ENCODE measurements at places on chromosomes 7 and 10. TPM values are rescaled to one million over a fixed set of nuclear protein-coding genes. Genes with fewer than 3 reads are reported as not detected.

Gene TRIM50
- total RNA-seq, result not detected

Gene OR13A1
- total RNA-seq, result not detected

Gene PTPN20
- 16.2 TPM for total RNA-seq

Gene GRID2IP
- 0.28 TPM for total RNA-seq

Gene JCAD
- total RNA-seq, result 34.1 TPM

Gene POLR3A
- total RNA-seq, result 8.2 TPM

DNA sequence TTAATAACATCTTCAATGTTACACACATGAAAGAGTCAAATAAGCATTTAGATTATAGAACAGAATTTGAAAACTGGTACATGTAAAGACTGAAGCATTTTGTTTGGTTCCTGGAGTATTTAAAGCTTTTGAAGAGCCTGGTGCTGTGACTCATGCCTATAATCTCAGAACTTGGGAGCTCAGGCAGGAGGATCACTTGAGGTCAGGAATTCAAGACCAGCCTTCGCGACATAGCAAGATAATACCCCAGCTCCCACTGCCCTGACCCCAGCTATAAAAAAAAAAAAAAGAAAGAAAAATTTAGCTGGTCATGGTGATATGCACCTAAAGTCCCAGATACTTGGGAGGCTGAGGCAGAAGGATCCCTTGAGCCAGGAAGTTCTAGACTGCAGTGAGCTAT lies 87.8 kb downstream of the HDAC9 start:
- no peak for DNase-seq
- no peaks in the 10 kb centered on the region for H3K36me3 ChIP-seq
- H3K27ac ChIP-seq, result no peak overlapping the region
- H3K27me3 ChIP-seq, result no peaks in the 10 kb centered on the region

DNA sequence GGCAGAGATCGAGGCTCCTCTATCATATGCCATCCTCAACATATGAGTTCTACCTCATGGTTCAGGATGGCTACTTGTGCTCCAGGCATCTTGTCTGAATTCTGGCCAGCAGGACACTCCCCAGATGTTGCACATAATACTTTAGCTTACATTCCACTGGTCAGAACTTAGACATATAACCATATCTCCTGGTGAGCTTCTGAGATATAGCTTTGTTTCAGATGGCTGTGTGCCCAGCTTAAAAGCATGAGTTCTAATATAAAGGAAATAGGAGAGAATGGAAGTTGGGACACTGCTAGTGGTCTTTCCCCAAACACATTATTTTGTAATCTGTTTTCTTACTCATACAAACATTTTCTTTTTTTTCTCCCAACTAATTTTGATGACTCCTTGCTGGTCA lies 50.8 kb upstream of the IFRD1 start:
- H3K36me3 ChIP-seq, result no peaks in the 10 kb centered on the region
- no peak overlapping the region for H3K4me3 ChIP-seq
- no peak overlapping the region for H3K27ac ChIP-seq
- no peak for DNase-seq

GRCh38 chr10:95560278-95561176 lies 644 bp downstream of the SORBS1 start:
- DNase-seq, result peak; percentile 63
- peak overlapping the region; percentile 71 for H3K4me3 ChIP-seq
- peaks cover 53% of the 10 kb centered on the region for H3K4me1 ChIP-seq
- H3K36me3 ChIP-seq, result peaks cover 5% of the 10 kb centered on the region
- H3K27ac ChIP-seq, result peak overlapping the region; percentile 91
- H3K27me3 ChIP-seq, result no peaks in the 10 kb centered on the region

- peak overlapping the region; percentile 29 for H3K27ac ChIP-seq
- H3K4me1 ChIP-seq, result peaks cover 37% of the 10 kb centered on the region
- H3K4me3 ChIP-seq, result no peak overlapping the region
- no peaks in the 10 kb centered on the region for H3K27me3 ChIP-seq
- DNase-seq, result no peak
Measured at GRCh38 chr7:28688174-28688573, 270.0 kb downstream of the TRIL start.

- H3K4me1 ChIP-seq, result peaks cover 10% of the 10 kb centered on the region
- no peaks in the 10 kb centered on the region for H3K36me3 ChIP-seq
- no peak overlapping the region for H3K4me3 ChIP-seq
- DNase-seq, result no peak
- H3K27ac ChIP-seq, result no peak overlapping the region
- peaks cover 8% of the 10 kb centered on the region for H3K27me3 ChIP-seq
Measured at GRCh38 chr7:115478426-115478825, 552.1 kb downstream of the TFEC start.

DNA sequence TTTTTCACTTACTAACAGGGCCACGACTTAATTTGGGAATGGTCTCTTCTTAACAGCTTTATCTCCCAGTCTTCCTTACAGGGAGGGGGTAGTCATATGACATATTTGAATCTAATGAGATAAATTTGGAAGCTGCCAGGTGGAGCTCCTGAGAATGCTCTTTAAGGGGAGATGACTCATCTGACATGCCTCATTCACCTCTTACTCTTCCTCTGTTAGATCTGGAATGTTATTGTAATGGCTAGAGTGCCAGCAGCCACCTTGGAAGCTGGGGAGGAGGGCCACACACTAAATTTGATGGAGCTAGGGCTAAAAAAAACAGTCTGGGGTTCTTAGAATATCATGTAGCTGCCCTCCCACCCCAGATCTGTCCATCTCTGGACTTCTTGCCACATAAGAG lies 22.7 kb downstream of the HECW1 start:
- no peaks in the 10 kb centered on the region for H3K36me3 ChIP-seq
- no peak for DNase-seq
- H3K4me1 ChIP-seq, result no peaks in the 10 kb centered on the region
- no peak overlapping the region for H3K4me3 ChIP-seq
- H3K27me3 ChIP-seq, result no peaks in the 10 kb centered on the region
- H3K27ac ChIP-seq, result no peak overlapping the region

DNA sequence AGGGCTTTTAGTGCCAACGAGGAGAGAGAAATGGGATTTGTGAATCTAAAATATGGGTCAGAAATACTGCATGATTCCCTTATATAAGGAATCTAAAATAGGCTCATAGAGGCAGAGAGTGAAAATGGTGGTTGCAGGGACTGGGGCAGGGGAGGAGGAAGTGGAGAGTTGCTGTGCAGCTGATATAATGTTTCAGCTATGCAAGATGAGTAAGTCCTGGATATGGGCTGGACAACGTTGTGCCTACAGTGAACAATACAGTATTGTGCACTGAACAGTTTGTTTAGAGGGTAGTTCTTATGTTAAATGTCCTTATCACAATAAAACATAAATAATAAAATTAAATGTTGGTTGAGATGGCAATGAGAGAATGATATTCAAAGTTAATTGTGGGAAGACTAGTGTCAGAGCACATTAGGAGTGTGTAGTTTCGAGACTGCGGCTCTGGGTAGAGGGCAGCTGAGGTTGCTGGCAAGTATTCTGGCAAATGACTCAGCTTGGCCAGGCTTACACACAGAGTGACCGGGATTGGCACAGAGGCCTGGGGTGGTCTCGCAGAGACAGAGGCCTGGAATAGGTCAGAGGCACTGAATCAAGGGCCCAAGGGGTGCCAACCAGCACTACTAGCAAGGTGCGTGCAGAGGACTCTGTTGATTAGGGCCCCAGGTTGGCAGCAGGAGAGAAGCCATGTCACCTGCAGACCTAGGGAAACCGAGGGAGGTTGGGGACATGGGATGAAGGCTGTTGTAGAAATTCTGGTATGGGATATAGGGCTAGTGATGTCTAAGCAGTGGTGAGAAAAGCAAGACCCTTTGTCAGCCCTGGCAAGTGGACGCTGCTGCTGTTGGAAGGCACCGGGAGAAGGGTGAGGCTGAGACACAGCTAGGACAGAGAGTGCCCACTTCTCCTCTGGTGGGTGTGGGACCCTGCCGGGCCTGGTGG lies 2.8 kb upstream of the DEPP1 start:
- H3K36me3 ChIP-seq, result peaks cover 58% of the 10 kb centered on the region
- no peak for DNase-seq
- no peak overlapping the region for H3K4me3 ChIP-seq
- H3K27ac ChIP-seq, result peak overlapping the region; percentile 96
- H3K27me3 ChIP-seq, result no peaks in the 10 kb centered on the region
- no peaks in the 10 kb centered on the region for H3K4me1 ChIP-seq

DNA sequence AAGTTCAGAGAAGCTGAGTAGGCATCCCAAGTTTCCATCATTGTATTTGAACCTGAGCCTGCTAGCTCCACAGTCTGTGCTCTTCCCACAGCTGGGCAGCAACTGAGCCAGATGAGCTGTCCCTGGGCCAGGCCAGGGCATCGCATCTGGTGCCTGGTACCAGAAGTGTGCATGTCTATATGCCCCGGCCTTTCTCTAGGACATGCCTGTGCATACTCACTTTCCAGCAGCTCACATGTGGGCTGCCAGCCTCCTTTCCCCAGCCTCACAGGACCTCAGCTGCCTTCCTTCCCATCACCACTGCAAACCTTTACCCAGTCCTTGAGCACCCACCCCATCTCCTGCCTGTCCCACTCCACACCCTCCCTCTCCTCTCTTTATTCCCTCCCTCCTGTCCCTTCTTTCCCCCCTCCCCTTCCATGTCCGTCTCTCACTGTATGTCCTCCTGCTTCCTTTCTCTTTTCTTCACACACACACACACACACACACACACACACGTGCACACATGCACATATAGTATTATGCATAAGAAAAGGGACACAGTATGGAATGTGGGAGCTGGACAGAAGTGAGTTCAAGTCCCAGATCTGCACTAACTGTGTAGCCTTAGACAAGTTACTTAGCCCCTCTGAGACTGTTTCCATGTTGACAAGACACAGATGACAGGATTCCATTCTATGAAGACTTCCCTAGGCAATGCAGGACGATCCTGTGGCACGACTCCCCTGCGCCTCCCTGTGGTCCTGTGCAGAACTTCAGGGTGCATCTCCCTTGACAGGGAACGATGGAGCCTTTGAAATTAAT lies 10.9 kb downstream of the CDHR1 start:
- H3K4me1 ChIP-seq, result no peaks in the 10 kb centered on the region
- H3K36me3 ChIP-seq, result no peaks in the 10 kb centered on the region
- no peak overlapping the region for H3K27ac ChIP-seq
- DNase-seq, result no peak
- no peak overlapping the region for H3K4me3 ChIP-seq

DNA sequence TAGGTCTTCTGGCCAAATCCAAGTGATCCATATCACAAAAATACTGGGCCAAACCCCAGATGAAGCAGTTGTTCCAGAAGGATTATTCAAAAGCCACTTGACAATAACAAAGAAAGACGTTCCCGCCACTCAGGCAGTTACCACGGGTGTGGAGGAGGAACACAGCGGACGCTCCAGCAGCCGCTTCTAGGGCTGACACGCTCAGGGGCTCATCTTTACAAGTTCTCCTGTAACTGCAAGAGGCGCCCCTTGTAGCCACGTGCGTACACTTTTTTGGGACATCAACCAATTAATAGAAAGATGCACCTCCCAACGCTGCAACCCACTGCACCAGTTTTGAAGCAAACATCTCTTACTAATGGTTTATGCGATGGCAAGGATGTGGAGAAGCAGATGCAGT lies 159.4 kb downstream of the GRID1 start:
- H3K4me1 ChIP-seq, result no peaks in the 10 kb centered on the region
- no peaks in the 10 kb centered on the region for H3K27me3 ChIP-seq
- no peaks in the 10 kb centered on the region for H3K36me3 ChIP-seq
- DNase-seq, result no peak

DNA sequence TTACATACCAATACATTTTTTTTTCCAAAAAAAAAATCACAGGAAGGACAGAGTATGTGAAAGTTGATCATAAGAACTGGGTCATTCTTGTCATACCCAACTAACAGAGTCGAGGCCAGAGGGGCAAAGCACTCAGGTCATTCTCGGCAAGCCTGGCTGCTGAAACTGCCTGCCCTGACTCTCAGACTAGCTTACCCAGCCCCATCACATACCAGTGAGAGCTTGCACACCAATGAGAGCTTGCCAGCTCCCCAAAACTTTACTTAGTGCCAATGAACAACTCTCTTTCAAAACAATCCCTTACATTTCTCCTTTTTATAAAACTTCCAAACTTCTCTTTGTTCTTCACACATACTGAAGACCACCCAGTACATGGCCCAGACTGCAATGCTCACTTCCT lies 48.9 kb downstream of the VOPP1 start:
- no peak for DNase-seq
- peaks cover 12% of the 10 kb centered on the region for H3K36me3 ChIP-seq
- no peak overlapping the region for H3K27ac ChIP-seq
- H3K27me3 ChIP-seq, result no peaks in the 10 kb centered on the region

GRCh38 chr7:125347269-125347668 lies 417.6 kb upstream of the POT1 start:
- H3K36me3 ChIP-seq, result no peaks in the 10 kb centered on the region
- no peak overlapping the region for H3K4me3 ChIP-seq
- DNase-seq, result no peak
- H3K27ac ChIP-seq, result no peak overlapping the region
- no peaks in the 10 kb centered on the region for H3K4me1 ChIP-seq

- H3K4me1 ChIP-seq, result no peaks in the 10 kb centered on the region
- DNase-seq, result no peak
- H3K36me3 ChIP-seq, result no peaks in the 10 kb centered on the region
- H3K27me3 ChIP-seq, result no peaks in the 10 kb centered on the region
- no peak overlapping the region for H3K27ac ChIP-seq
Measured at GRCh38 chr10:28857164-28857563, 179.8 kb downstream of the BAMBI start.

DNA sequence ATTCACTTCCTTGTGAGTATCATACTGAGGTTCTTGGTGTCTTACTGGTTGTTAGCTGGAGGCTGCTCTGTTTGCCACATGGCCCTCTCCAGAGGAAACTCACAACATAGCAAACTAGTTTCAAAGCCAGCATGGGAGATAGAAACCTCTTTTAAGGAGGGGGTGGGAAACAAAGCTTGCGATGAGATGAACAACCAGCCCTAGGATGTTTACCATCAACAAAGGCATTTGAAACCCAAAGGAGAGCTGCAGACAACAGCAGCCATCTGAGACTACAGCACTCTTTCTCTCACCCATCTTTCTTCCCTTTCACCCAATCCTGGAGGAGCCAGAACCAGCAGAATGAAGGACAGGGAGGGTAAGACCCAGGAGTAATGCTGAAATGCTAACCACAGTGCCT lies 182.1 kb downstream of the NEBL start:
- no peak overlapping the region for H3K27ac ChIP-seq
- no peaks in the 10 kb centered on the region for H3K36me3 ChIP-seq
- H3K27me3 ChIP-seq, result no peaks in the 10 kb centered on the region
- no peaks in the 10 kb centered on the region for H3K4me1 ChIP-seq

GRCh38 chr7:45052011-45052410 lies 36.8 kb downstream of the NACAD start:
- H3K27me3 ChIP-seq, result no peaks in the 10 kb centered on the region
- H3K27ac ChIP-seq, result no peak overlapping the region
- no peak overlapping the region for H3K4me3 ChIP-seq
- no peaks in the 10 kb centered on the region for H3K36me3 ChIP-seq
- DNase-seq, result no peak

DNA sequence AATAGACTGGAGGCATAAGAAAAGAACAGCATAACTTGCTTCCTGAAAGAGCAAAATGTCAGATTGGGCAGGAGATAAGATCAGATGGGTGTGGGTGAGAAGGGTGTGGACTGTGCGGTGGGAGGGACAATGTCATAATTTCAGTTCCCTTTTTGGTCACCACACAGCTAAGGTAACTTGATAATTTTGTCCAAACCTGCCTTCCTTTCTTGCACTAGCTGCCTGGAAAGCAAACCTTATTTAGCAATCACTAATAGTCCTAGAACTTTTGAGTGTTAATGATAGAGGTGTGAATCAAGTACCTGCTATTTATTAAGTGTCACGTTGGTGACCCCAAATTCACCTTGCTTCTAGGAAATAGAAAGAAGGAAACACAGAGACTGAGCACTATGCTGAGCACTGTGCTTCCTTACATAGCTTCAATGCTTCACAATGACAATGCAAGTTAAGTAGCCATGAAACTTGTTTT lies 72.4 kb upstream of the SP4 start:
- H3K36me3 ChIP-seq, result no peaks in the 10 kb centered on the region
- no peaks in the 10 kb centered on the region for H3K4me1 ChIP-seq
- DNase-seq, result no peak
- H3K27me3 ChIP-seq, result no peaks in the 10 kb centered on the region
- H3K27ac ChIP-seq, result no peak overlapping the region
